Naive thymus-derived CD8-positive, alpha-beta T cell (primary cell): ENCODE measurements at places on chromosomes 6 and 20.

- no peak for DNase-seq
Measured at GRCh38 chr20:24403406-24403805, 66.0 kb upstream of the SYNDIG1 start.

DNA sequence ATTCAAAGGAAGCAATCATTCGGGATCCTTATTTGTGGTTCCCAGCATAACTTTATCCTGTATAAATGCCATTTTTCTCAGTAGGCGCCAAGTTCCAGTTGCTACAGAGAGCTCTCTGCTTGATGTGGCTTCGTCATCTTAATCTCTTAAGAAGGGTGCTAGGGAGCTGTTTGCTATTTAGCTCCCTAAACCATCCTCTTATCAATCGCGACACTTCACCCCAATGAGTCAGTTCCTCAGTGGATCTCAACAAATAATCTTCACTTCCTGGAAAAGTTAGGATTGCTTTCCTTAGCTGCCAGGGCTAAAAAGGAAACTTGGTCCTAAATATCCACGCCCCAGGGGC, 1.3 kb upstream of the NKAIN2 start:
- DNase-seq, result no peak

DNA sequence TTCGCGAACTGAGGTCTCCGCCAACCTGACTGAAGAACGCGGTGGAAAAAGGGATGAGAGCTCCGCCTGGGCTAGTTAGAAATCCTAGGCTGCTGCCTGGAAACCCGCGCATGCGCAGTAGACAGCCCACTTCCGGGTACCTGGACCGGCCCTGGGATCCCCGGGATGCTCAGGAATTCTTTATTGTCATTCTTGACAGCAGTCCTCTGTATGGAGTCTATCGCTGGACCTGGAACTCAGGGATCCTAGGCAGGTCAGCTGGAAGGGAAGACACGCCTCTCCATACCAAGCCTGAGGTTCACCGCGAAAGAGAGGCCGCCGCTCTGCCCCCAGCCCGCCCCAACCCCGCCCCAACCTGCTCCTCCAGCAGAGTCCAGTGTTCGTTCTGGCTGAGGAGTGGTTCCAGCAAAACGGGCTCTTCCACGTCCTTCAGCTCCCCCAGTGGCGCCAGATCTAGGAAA, 1379.2 kb upstream of the DEFB115 start:
- DNase-seq, result peak; percentile 21

- DNase-seq, result no peak
Measured at GRCh38 chr6:43967719-43968091, 159.5 kb downstream of the MRPL14 start.

GRCh38 chr6:118252474-118252873, 295.6 kb upstream of the PLN start:
- no peak for DNase-seq

DNA sequence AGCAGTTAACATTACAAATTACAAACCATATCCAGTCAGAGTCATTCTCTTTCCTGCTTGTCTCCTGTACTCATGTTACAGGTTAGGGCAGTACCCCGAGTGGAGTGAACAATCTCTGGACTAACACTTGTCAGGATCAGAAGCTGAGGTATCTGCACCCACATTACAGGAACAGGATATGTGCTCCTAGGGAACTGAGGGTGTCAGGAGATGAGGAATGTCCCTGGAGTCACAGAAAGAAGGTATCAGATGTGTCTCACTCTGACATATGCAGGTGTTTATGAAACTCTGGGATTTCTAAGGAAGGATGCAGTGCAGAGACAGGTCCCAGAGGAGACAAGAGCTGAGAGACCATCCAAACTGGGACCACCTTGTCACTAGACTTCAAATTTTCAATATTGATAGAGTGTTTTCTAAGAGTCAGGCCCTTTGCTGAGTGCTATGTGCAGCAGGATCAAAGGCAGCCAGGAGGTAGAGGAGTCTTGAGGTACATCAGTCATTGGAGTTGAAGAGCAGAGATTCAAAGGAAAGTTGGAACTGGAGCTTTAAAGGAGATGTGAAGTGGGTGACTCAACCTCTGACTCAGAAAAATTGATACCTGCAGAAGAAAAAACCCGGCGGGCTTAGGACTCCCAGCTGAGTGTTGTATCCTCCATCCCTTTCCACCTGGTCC, 12.6 kb downstream of the HLA-DPB1 start:
- DNase-seq, result no peak

- no peak for DNase-seq
Measured at GRCh38 chr20:57442888-57443239, 51.7 kb downstream of the RBM38 start.

DNA sequence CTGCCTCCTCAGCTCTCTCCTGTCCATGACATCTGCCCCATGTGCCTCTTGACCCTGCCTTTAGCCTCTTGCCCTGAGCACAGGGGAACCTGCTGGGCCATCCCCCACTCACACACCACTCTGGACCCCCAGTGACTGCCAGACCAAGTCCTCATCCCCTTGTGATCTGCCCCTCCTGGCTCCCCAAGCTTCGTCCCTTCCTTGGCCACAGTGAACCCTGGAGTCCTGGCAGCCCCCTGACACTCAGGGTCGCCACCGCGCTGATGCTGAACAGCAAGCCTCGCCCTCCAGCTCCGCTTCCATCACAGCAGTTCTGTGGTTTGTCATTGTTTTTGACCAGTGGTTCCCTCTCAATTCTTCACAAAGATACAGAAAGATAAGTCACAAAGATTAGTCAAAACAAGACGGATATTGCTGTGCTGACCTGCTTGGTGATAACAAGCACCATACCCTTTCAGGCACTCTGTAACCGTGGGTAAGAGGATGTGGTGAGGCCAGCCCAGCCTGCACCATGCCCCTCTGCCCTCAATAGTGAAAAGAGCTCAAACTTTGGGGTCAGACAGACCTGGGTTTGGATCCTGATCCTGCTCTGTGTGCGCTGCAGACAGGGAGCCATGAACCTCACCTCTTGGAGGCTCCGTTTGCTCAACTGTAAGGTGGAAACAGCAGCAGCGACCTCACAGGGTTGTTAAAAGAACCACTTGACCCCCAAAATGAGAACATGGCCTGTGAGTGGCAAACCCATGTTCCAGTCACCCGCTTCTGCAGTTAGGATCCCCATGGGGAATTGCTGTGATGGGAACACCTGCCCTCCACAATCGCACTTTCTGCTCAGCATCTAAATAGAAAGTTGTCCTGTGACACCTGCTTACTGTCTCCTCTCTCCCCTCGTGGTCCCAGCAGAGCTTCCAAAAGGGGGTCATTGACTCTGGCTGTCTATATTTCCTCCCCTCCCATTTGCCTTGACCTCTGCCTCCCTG, 114.5 kb downstream of the TOX2 start:
- DNase-seq, result no peak
